ENCODE measurements at places on chromosomes 12 and 14.
A peak's percentile ranks its signal among the peaks of the same experiment; 100 is the strongest.

DNA sequence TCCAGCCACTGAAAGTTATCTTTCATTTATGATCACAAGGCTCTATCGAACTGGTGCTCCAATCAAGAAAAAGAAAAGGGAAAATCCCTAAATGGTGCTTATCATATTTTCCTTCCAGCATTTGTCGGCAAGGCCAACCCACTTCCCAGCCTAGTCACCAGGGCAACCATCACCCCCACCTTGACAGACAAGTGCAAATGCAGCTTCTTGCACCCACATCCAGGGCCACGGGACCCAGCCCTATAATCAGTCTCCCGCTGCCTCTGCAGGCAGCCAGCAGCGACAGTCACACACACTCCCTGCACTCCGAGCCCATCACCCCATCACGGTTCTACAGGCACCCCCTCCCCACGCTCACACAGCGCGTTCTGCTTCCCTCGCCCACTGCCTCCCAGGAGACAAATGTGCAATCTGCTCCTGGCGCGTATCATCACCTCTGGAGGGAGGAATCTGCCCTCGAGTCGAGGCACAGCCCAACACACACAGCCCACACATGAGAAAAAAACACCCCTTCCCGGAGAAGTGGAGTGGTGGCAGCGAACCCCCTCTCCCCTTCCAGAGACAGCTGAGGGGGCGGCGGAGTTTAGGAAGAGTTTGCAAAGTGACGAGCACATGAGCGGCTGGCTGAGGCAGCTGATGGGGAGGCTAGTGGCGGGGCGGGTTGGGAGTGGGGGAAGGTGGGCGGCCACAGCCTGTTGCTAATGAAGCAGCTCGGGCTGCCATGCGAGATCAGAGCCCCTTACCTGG, 9.3 kb upstream of the PPP4R4 start:
- no peak for DNase-seq

GRCh38 chr12:53207042-53207441, at the start of gene ITGB7:
Gene ITGB7 (minus strand): TSS chr12:53207251. CDS start chr12:53200443, 6,808 bp downstream.
- peak; percentile 80 for DNase-seq

DNA sequence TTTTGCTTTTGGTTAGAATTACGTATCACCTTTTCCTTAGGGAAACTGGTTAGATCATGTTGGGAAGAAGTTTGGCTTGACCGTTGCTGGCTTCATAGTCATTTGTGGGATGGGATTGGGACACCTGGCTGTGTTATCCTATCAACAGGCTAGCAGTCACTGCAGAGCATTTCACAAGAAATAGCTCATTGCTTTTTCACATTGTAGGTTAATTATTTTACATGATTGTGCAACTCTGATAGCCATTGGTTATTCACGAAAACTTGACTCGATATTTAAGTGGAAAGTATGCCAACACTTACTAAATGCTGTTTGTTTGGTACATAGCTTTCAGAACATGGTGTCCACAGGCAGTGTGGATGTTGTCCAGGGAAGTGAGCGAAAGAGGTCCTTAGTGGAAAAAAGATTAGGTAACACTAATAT, 89.4 kb downstream of the NKX2-1 start:
- DNase-seq, result no peak

- no peak for DNase-seq
Measured at GRCh38 chr14:36870776-36871175, 209.1 kb downstream of the PAX9 start.

DNA sequence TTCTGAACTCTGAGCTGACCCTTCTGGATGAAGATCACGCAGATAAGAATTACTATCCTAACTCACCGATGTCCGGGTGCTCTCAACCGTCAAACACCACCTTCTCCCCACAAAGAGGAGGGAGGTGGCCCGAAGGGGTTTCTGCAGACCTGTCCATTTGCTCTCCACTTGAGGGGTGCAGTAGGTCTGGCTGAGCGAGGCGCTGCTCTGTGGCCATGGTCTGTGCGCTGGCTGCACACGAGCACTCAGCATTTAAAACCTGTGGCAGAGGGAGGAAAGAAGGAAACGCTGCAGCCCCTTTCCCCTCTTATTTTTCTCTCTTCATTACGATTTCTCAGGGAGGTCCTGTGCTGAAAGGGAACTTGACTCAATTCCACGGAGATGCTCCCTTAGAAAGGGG, 1.5 kb upstream of the HOXC13 start:
- no peak for DNase-seq

DNA sequence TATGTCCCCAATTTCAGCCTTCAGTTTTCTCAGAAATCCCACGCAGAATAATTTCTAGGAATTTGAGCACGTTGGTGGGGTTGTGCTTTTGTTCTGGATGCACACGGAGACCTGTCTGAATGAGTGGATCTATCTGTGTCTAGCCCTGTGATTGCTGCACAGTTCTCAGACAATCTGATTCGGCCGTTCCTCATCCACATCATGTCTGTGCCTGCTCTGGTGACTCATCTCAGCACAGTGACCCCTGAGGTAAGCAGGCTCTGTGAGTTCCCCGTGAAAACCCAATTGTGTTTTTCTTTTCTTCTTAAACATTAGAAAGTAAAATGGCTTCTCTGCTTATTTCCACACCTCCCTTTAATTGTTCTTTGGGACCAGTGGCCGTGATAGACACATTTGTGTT, 20.2 kb downstream of the UBE3B start:
- no peak for DNase-seq

- DNase-seq, result no peak
Measured at GRCh38 chr14:101363261-101363555, 198.1 kb upstream of the DIO3 start.

- no peak for DNase-seq
Measured at GRCh38 chr12:54375259-54375579, 9.3 kb downstream of the ZNF385A start.

DNA sequence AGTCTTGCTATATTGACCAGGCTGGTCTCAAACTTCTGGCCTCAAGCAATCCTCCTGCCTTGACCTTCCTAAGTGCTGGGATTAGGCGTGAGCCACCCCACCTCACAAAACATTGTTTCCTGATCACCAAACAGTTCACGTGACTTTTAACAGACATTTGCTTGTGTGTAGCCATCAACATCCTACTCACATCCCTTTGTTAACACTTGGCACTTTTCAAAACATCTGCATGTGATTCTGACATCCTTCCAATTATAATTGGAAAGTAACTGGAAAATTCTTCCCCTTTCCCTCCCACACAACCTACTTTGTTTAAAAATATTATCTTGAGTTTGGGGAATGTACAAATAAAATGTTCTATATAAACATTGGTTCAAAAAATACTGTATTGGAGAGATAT, 317.9 kb downstream of the PCNX1 start:
- no peak for DNase-seq

GRCh38 chr12:31531893-31532292, 59.0 kb downstream of the DENND5B start:
- no peak for DNase-seq

- no peak for DNase-seq
Measured at GRCh38 chr12:112163471-112163991, 38.2 kb downstream of the TRAFD1 start.

- no peak for DNase-seq
Measured at GRCh38 chr12:50271724-50272247, 11.5 kb downstream of the LIMA1 start.

DNA sequence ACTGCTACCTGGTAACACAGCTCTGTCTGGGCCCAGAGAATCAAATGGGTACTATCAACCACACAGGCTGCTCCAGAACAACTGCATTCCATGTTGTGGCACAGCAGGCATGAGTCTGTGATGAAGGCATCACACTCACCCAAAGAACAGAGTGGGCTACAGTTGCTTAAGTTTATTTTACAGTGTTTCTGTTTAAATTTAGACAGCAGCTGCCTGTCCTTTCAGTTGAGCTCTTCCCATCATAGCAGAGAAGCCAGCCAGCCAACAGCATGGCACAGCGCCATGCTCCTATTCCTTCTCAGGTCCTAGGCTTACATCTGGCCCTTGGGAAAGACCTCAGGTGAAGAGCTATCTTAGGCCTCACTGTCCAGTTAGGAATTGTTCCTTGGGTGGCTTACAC, 147.0 kb upstream of the FRMD6 start:
- DNase-seq, result no peak

DNA sequence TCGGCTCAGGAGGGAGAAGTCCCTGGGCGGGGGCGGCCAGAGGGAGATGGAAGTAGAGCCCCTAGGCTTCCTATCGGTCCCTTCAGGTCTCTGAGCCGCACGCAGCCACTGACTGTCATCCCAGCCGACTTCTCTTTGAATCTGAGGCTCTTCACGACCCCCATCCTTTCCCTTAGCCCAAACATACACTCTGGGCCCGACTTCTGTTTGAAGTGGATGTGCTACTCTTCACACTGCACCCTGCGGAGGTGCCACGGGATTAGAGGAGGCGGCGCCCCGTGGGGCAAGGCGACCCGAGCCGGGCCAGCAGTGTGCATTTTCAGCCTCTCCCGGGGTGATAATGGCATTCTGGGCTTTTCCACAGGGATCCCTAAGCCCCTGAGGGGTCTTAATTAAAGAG, 6.0 kb upstream of the DACT1 start:
- DNase-seq, result no peak

DNA sequence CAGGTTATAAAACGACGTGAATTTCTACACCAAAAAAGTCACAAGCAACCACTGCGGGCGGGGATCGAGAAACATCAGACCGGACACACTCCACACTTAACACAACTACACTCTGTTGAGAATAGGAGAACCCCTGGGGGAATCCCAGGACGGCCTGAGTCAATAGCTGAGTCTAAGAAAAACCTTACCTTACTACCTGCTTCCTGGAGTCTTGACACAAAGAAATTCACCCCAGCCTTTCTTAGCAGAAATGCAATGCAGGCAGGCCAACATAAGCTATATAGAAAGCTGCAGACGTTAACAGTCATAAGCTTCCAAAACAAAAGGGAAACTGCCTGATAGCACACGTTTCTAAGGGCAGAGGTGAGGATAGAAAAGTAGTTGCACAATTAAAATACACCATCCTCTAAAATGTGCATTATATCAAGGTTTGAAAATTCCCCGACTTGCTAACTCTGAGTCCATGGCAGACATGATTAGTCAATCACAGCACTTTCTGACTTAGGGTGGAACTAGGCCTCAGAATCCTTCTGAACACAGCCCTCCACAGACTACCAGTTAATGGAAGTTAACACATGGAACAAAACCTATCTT, 68.0 kb downstream of the CCDC88C start:
- DNase-seq, result peak; percentile 90

GRCh38 chr12:132388379-132389015, 59.1 kb upstream of the GALNT9 start:
- no peak for DNase-seq

GRCh38 chr14:22084393-22085281, 411.0 kb upstream of the OR4E1 start:
- peak; percentile 53 for DNase-seq

DNA sequence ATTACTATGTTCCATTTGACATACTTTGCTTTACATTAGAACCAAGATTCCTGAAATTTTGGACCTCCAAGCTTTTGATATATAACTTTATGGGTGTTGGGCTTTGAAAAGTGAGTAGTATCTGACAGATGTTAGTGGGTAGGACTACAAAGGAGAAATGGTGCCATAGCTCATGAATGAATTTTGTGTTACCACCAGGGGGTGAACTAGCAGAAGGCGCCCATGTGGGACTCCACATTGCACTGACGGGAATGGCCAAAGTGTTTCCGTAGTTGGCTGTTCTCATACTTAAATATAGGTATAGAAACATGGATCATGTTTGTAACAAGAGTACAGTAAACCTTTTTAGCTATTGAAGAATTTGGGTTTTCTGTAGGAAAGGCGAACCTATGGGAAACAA, 337.5 kb downstream of the FLRT2 start:
- DNase-seq, result no peak

- DNase-seq, result no peak
Measured at GRCh38 chr12:1332327-1332726, 262.1 kb downstream of the FBXL14 start.

- DNase-seq, result no peak
Measured at GRCh38 chr12:4261655-4262054, 11.9 kb upstream of the CCND2 start.

- DNase-seq, result no peak
Measured at GRCh38 chr12:101719566-101719965, 19.7 kb downstream of the SYCP3 start.

DNA sequence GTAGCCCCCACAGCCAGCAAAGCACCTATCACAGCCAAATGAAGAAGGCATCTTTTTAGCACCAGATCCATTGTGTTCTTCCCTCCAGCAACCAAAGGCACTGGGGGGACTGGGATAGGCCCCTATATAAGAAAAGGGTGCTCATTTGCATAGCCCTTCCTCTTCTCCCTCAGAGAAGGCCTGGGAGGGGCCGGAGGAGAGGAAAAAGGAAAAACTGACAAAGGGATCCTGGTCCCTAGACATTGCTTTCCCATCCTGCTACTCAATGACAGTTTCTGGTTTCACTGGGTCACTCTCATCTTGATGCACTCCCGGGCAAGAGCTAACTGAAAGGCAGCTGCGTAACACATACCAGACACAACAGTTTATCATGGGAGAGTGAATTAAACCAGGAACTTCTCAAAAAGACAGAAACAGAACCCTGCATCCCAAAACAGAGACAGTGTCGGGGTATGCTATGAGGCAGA, at the start of gene PMEL:
PMEL (minus strand) TSS at position 102 of the 467 bp plus-strand sequence; CDS start at position 71, 31 bp downstream.
- no peak for DNase-seq

DNA sequence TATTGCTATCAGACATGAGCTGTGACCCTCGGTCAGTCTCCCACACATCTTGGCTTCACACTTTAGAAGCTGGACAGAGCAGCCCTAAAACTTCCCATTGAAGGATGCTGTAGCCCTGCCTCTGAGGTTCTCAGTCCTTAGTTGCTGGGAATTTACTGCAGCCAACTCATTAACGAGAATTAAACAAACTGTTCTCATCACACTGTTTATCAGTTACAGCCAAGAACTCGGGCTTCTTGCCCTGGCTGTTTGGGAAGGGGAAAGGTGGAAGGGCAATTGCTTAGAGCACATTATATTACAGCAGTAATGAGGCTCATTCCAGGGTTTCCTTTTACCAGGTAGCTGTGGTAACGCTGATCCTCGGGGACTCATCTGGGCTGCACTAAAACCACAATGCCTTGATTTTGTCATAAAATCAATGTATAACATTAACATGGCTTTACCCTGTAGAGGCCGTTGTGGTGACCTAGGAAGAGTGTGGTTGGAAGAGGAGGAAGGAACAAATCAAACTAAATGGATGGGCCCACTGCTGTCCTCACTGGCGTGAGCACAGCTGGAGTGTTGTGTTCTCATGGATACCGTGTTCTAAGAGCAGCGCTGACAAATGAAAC, 87.1 kb downstream of the GPR135 start:
- no peak for DNase-seq

DNA sequence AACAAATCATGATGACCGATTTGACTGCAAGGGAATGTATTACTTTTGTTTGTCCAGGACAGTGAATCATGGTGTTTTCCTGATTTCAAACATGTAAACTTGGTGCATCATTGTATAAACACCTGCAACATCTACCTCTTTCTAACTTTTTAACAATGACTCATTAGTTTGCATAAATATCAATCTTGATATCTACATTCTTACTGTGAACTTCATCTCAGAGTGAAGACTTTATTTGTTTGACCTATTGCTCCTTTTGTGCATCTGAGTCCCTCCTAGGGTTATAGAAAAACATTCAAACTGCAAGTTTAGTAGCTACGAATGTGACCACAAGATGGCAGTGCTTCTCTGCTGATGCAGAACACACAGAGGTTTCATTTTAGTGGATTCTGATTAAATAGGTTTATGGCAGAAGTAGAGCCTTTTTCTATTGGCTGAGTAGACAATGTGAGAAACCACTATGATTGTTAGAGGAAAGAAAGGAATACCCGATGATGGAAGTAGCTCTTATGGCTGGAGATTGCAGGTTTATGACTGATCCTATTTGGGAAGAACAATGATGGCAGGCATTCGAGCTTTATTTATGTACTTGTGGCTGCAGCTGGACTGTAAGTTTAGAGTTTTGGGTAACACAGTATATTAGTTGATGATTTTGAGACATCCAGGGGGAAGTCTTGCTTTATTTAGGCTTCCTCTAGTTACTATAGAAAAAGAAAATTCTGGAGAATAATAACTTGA, 244.2 kb upstream of the OR4E1 start:
- peak; percentile 83 for DNase-seq
